ENCODE measurements at places on chromosomes 13 and 19.

- DNase-seq, result peak; percentile 76
Observed at GRCh38 chr13:35479038-35479492, 2.6 kb upstream of the MAB21L1 start.

DNA sequence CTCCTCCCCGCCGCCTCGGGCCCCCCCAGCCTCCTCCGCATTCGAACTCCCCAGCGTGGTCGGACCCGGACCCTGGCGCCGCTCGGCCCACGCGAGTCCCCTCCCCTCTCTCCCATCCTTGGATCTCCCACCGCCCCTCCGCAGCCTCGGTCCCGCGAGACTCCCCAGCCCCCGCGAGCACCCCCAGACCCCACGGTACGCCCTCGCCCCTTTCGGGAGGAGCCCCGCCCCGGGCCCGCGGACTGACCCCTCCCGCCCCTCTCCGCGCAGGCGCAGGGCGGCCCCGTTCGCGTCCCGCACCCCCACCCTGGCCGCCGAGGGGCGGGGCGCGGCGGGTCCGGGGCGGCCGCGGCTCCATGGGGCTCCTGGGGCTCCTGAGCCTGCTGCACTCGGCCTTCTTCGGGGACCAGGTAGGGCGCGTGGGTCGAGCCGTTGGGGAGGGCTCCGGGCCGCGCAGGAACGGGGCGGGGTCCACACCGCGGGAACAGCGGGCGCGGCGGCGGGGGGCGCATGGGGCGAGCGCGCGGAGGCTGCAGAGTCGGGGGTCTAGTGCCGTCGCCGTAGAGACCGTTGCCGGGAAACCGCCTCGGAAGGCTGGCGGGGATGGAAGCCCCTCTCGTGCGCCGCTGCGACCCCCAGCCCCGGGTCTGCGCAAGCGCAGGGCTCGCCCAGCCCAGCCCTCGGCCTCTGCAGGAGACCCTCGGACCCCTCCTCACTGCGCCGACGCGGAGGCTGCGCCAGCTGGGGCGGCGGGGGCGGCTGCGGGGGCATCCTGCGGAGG, 3.8 kb upstream of the APC2 start:
- peak; percentile 68 for DNase-seq

DNA sequence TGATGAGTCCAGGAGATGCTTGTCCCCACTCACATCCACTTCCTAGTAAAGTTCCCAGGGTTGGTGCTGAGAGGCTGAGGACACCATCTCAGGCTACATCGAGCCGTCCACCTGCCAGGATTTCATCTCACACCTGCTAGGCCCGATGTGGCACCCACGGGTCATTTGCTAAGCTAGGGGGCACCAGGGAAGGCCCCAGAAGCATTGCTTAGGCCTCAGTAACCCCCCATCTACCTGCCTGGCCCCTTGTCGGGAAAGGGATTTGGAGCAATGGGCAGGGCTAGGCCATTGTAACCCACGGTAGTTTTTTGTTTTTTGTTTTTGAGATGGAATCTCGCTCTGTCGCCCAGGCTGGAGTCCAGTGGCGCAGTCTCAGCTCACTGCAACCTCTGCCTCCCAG, 51.8 kb downstream of the F2RL3 start:
- DNase-seq, result no peak

GRCh38 chr19:2355168-2356035, 4.7 kb upstream of the TMPRSS9 start:
- DNase-seq, result peak; percentile 50

GRCh38 chr13:20412691-20413355, 112.8 kb downstream of the CRYL1 start:
- DNase-seq, result no peak

DNA sequence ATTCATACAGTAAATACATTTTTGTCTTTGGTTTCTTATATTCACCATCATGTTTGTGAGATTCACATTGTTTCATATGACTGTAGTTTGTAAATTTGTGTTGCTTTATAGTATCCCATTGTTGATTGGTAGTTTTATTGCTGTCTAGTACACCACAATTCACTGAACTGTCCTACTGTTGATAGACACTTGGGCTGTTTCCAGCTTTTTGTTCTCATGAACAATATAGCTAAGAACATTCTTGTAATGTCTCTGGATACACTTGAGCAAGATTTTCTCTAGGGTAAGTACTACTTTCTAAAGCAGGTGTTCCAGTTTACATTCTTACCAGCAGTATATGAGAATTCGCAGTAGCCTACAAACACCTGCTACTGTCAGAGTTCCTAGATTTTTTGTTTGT, 37.8 kb downstream of the SKA3 start:
- DNase-seq, result no peak

- DNase-seq, result no peak
Observed at GRCh38 chr19:36121486-36122124, 6.3 kb downstream of the TBCB start.

GRCh38 chr13:45325806-45326205, 15.2 kb downstream of the TPT1 start:
- no peak for DNase-seq

DNA sequence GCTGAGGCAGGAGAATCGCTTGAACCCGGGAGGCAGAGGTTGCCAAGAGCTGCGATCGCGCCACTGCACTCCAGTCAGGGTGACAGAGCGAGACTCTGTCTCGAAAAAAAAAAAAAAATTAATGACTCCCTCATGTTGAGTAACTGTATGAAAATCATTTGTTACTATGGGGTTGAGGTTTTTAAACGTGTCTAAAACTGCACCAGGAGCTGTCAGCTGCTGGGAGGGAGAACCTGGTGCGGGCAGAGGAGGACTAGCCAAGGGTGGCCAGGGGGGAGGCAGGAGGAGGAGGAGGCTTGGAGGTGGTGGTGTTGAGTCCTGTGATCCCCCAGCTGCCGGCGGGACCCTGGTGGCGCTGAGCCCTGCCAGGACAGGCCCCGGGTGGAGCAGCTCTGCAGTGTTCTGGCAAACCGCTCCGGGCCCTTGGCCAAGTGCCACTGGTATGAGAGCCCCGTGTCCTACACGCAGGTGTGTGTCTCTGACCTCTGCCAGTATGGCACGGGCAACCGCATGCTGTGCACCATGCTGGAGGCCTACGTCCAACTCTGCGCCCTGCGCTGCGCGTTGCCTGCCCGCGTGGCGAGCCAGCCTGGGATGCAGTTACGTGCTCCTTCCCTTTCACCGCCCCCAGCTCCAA, 17.1 kb upstream of the FXYD3 start:
- DNase-seq, result peak; percentile 52

DNA sequence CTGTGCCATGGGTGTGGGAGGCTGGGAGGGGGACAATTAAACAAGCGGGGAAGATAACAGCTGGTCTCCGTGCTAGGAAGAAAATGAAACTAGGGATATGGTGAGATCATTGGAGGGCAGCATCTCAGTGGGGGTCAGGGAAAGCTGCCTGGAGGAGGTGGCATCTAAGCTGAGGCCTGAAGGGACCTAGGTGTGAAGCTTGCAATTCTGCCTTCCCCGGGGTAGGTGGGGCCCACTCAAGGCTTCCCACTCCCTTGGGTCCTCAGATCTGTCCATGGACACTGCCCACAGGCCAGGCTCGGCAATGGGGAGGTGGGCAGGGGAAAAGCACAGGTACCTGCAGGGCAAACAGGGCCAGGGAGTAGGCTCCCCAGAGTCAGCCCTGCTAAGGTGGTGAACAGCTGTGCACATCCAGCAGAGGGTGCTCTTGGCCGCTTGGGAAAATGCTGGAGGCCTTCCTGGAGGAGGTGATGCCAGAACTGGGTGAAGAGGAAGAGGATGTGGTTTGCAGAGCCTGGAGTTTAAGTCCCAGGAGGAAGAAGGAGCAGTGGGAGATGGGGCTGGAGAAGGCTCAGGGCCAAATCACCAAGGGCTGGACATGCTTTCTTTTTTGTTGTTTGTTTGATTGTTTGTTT, 25.7 kb upstream of the CCNE1 start:
- DNase-seq, result no peak
